Eye (tissue), 1 donor: ENCODE measurements at places on chromosomes 12 and 14.

GRCh38 chr12:32997471-32997870 lies 100.9 kb upstream of the PKP2 start:
- no peak for DNase-seq

- DNase-seq: peak; percentile 76
These were observed 421 bp downstream of the GLT1D1 start for GRCh38 chr12:128853600-128854197.

DNA sequence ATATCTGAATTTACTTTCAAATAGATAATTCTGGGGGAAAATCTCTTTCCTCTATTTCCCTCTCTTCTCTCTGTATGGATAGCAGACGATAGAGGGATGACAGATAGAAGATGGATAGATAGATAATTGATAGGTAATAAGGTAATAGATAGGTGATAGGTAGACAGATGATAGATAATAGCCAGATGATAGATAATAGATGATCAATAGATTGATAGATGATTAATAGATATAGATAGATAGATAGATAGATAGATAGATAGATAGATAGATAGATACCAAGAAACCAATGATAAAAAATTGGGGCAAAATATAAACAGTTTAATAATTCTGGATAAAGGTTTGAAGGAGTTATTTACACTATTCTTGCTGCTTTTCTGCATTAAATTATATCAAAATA lies 26.6 kb upstream of the RIMBP2 start:
- no peak for DNase-seq

DNA sequence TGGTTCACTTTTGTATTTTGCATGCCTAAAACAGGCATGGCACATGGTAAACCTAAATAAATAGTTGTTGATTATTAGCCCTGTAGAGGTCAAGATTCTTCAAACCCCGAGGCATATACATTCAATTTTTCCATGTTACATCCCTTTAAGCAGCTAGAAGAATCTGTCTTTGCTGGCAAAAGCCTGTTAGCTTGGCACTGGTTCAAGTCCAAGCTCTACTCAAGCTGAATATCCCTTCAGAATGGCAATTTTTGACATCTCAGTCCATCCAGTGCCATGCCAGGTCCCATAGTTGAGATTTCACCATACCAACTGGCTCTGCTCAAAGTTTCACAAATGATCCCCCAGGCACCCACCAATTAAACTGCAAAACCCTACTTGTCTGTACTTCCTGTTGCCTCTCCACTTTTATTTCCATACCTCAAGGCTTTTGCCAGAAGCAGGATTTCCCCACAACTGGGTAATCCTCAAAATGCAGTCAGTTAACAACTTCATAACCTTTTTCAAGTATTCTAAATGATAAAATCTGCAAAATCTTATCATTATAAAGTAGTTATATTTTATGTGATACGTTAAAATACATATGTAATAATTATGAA lies 9.0 kb upstream of the DCN start:
- DNase-seq: no peak

GRCh38 chr14:90442388-90442787 lies 45.6 kb downstream of the CALM1 start:
- no peak for DNase-seq

DNA sequence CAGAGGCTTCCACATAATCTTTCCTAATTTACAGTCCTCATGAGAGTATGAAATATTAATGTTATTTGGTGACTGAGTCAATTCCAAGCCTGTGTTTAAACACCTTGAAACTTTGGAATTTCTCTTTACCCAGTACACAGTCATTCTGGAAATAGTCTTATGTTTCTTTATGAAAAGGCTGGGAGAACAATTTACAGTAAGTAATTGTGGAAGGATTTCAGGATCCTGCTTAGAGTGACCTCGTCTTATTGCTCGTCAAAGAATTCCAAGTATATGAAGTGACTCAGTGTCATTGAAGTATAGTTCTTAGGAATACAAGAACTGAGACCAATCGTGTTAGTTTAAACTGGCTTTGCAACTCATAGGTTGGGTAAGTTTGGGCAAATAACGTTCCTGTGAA lies 634.2 kb downstream of the SLC16A7 start:
- DNase-seq: no peak

DNA sequence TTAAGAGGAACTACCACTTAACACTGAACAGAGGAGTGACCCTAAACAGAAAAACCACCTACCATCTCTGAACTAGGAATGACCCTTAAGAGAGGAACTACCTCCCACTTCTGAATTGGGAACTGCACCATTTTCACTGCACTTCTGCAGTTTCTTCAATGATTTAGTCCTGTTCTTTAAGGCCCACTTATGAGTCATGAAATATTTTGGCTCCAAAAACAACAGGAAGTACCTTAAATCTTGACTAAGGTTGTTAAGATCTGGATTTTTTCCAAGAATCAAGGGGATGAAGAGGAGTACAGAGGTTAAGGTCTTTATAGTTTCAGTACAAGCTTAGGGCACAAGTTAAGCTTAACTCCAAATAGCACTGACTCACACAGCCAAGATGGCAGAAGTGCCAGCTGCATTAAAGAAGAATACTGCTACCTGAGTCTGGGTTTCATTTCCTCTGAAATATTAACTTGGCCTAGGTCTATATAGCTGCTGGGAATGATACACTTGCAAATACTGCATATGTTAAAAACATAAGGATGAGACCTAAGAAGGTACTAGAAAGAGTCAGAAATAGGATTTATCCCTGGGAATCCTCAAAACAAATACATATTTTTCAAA lies 4.2 kb downstream of the NPC2 start:
- DNase-seq: no peak

GRCh38 chr12:55673638-55674037 lies 34.1 kb downstream of the ITGA7 start:
- no peak for DNase-seq

GRCh38 chr12:106913456-106913855 lies 42.3 kb upstream of the TMEM263 start:
- DNase-seq: no peak

- peak; percentile 64 for DNase-seq
These were observed 565 bp downstream of the CCDC77 start for GRCh38 chr12:402029-402389.

GRCh38 chr12:108531929-108532848 lies 17.1 kb downstream of the FICD start:
- DNase-seq: no peak

- no peak for DNase-seq
These were observed 89.8 kb downstream of the SYT10 start for GRCh38 chr12:33349791-33350190.

GRCh38 chr12:54933376-54933775 lies 51.2 kb downstream of the TESPA1 start:
- DNase-seq: no peak

DNA sequence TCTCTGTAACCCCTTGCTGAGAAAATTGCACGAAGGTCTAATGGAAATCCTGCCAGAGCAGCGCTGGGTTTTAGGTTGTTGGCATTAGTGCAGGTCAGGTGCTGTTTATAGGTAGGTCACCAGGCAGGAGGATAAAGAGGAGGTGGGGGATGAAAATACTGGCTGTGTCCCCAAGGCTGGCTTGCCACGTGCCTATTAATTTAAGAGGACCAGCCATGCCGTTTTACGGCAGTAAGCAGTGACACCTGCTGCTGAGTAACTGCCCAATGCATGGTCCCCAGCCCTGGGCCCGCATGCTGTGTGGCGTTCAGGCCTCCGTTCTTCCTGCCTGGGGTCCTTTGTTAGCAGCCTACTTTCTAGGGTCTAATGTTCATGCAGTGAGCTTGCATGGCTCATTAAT lies 67.2 kb downstream of the WDR20 start:
- DNase-seq: no peak

DNA sequence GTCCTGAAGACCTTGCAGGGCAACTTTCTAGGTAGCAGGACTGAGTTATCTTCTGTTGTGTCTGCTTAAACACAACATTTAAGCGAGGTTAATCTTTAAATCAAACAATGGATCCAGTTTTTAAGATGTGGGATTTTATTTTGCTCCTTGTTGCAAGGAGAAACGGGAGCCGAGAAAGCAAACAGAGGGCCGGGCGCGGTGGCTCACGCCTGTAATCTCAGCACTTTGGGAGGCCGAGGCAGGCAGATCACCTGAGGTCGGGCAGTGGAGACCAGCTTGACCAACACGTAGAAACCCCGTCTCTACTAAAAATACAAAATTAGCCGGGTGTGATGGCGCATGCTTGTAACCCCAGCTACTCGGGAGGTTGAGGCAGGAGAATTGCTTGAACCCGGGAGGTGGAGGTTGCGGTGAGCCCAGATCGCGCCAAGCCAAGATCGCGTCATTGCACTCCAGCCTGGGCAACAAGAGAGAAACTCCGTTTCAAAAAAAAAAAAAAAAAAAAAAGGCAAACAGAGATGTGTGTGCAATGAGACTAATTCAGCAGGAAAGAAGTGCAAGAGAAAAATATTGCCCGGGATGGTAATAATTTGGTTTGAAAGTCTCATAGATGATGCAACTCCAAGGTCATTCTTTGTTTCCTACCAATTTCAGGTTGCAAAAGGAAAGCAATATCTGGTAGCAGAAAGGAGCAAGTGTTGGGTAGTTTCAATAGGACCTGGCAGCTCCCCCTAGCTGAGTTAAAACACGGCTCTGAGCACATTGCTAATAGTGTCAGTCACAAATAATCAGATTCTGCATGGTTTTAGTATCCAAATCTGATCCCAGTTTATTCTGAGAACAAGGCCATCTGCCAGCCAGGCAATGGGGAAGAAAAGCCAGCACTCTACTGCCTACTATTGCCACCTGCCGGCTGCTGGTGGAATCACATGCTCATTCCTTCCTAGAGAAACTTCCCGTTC lies 141.4 kb downstream of the PPM1H start:
- peak; percentile 96 for DNase-seq

DNA sequence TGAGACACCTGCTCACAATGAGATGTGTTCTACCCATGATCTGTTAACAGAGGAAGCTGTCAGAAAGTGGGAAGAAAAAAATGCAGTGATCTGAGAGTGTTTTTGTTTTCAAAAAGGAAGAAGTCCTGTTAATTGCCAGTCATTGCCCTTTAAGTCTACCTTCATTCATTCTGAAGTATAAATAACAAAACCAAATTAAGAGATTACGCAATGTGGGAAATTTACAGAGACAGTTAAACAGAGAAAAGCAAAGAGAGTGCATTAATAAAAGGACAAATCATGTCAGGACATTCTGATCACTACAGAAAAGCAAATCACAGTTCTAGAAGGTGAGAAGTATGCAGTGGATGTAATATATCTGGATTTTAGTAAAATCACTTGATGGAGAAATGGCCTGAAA lies 154.2 kb downstream of the NRXN3 start:
- DNase-seq: no peak

- no peak for DNase-seq
These were observed 5.6 kb upstream of the JAG2 start for GRCh38 chr14:105173901-105174894.

DNA sequence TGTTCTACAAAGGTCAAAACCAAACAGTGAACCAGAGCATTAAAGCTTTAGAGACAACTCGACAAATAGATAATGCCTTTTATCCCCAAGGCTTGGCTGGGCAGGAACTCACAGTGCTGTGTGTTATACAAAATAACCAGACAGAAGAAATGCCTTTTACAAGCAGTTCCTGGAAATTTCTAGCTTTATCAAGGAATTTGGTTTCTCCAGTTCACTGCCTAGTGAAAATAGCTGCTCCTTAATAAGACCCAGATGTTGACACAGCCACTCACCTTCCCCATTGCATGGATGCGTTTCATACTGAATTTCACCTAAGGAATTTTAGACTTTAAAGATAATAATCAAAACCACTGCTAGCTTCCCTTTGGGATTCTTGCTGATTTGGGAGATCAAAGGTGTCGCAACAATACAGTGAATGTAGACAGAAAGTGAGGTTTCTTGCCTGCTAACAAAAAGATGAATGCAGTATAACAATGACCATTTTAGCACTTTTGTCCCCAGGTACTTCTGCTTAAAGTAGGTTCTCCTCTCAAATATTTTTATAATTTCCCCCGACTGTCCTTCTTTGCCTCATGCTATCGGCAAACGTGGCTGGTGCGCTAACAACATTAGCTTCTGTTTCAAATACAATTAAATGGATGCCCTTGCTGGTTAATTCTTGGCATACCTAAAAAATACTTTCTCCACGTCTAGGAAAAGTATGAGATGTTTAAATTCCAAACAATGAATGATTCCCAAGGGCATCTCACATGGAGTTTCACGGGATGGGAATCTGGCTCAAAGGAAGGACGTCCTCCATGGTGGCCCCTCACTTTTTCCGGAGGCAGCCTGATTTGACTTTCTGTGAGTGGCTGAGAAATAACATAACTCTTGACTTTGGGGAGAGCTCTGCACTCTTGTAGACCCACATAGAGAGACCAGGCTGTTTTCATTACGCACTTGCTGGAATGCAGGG lies 162.4 kb downstream of the C12orf75 start:
- DNase-seq: peak; percentile 45

- DNase-seq: no peak
These were observed 22.5 kb downstream of the SLC35E3 start for GRCh38 chr12:68768431-68768939.

GRCh38 chr12:4278329-4279197 lies 5.0 kb downstream of the CCND2 start:
- no peak for DNase-seq

DNA sequence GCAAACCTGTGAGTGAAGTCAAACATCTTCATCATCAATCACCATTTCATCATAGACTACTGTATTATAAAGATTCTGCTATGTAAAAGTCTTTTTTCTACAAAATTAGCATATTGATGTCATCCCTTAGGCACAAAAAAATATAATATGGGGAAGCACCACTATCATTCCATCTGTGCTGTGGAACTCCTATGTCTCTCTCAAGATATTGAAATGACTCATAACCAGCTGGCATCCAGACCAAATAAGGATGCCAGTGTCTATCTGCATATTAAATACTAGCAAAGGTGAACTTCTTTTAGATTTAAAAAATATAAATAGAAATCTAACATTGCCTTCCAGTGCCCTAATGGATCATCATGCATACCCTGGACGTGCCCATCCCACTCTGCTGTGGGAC lies 17.9 kb upstream of the DCAF5 start:
- no peak for DNase-seq

DNA sequence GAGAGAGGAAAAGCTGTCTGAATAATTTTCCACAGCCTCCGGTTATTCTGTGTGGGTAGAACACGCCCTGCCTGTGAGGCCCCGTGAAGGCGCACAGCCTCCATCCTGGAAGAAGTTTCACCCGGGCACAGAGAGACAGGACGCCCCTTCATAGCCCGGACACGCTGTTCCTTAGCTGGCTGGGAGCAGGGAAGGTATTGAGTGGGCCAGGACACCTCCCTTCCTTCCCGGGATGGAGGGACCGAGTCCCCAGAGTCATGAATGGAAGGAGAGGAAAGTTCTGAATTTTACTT lies 135.5 kb downstream of the GCH1 start:
- no peak for DNase-seq

DNA sequence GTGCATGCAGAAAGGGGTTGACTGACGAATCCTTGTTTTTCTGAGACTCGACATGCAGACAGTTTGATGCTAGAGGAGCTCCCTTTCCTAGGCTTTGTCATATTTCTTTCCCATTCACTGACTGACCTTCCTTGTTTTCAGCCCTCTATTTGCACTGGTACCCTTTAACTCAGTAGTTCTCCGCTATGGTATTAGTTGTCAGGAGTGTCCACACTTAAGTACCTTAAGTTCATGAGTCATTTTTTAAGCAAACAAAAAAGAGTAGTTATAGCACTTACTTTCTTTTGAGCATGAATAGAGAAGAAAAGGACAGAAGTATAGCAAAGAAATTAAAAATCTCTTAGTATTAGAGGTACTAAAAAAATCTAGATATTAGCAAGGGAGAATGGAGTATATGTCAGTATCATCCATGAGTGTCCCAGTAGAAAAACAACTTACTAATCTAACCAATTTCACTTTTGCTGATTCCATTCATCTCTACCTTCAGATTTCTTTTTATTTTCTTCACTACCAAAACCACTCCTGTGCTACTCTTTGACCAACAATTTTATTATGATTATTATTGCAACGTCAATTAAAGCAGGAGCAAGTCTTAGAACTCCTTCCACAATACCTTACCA lies 8.3 kb downstream of the ATP2B1 start:
- no peak for DNase-seq
